ENCODE measurements at places on chromosomes 1 and 21. TPM values are rescaled to one million over a fixed set of nuclear protein-coding genes. Genes with fewer than 3 reads are reported as not detected.
A peak's percentile ranks its signal among the peaks of the same experiment; 100 is the strongest.

Gene LRRC7
- total RNA-seq = 0.05 TPM

Gene GPR25
- 0.10 TPM for total RNA-seq

Gene TARBP1
- 26.2 TPM for total RNA-seq

- DNase-seq = peak; percentile 89
These were observed 101.5 kb upstream of the ADGRL2 start for GRCh38 chr1:81699234-81699633.

GRCh38 chr21:45539046-45539795, 3.0 kb downstream of the SLC19A1 start:
- no peak for DNase-seq

- DNase-seq = no peak
These were observed 60.1 kb upstream of the PTGS2 start for GRCh38 chr1:186740324-186740723.

DNA sequence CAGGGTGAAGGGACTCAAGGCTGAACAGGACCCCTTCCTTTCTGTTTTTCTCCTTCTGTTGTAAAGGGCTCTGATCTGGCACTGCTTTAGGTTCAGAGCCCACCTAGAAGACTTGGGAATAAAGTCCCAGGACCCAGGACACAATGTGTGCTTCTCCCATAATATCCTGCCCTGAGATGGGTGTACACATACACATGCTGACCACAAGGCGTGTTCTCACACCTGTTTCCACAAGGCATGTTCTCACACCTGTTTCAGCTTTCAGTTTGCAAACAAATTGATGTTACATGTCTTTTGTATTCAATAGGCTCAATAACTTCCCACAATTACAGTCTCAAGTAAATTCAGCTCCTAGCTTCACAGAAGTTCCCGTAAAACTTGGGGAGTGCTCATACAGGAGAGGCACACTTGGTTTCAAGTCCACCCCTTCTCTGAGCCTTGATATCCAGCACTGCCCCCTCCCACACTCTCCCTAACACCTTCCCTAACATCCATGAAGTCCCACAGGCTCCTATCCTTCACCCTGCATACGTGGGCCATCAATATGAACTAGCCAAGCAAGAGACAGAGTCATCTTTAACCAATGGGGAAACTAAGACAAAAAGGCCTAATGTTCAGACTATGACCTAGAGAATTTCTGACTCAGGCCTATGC, 41.7 kb downstream of the ERI3 start:
- DNase-seq = no peak

Measured in renal cortical epithelial cell (primary cell).